ENCODE measurements at places on chromosomes 2 and 18.

- DNase-seq, result peak; percentile 67
Observed at GRCh38 chr18:32930695-32931301, 158.0 kb upstream of the KLHL14 start.

GRCh38 chr2:61857224-61857623 is 3.4 kb upstream of the FAM161A start:
- no peak for DNase-seq

DNA sequence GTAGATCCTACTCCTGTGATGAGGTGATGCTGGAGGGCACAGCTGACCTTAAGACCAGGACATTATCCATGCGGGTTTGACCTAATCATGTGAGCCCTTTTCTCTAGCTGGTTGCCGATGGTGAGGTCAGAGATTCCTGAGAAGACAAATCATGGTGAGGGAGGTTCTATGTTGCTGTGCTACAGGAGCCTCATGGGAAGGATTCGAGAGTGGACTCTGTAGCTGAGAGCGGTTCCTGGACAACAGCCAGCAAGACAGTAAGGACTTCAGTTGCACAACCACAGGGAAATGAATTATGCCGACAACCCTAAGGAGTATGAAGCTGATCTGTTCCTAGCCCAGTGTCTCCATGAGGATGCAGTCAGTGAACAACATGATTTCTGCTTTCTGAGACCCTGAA is 80.4 kb downstream of the EPB41L3 start:
- DNase-seq, result peak; percentile 94

- peak; percentile 94 for DNase-seq
Observed at GRCh38 chr2:64831134-64831976, 157.8 kb upstream of the SLC1A4 start.

DNA sequence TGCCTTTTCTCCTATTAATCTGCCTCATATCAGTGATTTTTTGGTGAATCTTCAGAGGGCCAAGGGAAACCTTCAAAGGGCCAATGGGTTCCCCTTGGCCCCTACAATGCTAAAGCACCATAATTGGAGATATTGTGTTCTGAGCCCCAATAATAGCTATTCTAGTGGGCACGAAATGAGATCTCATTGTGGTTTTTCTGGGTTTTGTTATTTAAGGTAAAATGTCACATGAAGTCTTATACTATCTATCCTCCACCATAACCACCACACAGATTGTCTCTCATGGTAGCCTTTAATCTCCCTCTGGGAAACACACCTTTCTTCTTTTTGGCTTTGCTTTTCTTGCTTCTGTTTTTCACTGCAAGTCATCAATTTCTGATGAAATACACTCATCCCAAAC is 152.8 kb downstream of the B3GNT2 start:
- no peak for DNase-seq

GRCh38 chr2:43041661-43042360 is 184.6 kb downstream of the ZFP36L2 start:
- peak; percentile 94 for DNase-seq

- no peak for DNase-seq
Observed at GRCh38 chr2:136171223-136171622, 53.3 kb upstream of the CXCR4 start.

DNA sequence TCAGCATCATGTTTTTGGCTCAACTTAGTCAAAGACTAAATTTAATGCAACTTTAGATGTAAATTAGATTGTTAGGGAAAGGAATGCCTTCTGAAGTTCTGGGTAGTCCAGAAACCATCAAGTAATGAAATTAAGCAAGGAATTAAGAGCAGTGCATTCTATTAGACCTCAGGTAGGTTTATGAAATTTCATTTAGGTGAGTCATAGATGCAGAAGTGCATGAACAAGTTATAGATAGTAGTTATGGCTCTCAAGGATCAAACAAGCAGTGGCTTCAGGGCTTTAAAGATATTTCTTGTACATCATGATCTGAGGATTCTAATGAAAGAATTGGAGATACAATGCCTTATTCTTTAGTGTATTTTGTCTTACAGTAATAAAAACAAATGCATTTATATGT is 25.4 kb upstream of the SPOPL start:
- no peak for DNase-seq

- peak; percentile 31 for DNase-seq
Observed at GRCh38 chr2:45904267-45904945, 252.9 kb downstream of the PRKCE start.

GRCh38 chr2:127567351-127567854 is 31.9 kb downstream of the MYO7B start:
- DNase-seq, result no peak

GRCh38 chr2:39240758-39241157 is 3.0 kb downstream of the CDKL4 start:
- DNase-seq, result no peak

DNA sequence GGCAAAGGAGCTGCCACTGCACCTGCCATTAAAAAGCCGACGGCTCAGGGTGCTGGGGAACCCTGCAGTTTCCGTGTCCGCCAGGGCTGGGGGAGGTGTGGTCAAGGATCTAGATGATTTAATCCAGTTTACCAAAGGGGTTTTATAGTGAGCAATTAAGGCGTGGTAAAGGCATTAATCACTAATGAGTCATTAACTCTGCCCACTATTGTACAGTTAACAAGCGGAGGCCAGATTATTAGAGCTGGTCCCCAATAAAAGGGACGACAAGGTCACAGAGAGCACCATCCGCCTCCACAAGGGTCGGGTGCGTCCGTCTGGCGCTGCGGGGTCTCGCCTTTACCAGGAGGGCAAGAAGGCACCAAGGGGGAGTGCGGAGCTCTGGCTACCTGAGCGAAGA is 9.6 kb downstream of the RAX start:
- DNase-seq, result no peak

- no peak for DNase-seq
Observed at GRCh38 chr2:155980941-155981560, 351.5 kb downstream of the NR4A2 start.

DNA sequence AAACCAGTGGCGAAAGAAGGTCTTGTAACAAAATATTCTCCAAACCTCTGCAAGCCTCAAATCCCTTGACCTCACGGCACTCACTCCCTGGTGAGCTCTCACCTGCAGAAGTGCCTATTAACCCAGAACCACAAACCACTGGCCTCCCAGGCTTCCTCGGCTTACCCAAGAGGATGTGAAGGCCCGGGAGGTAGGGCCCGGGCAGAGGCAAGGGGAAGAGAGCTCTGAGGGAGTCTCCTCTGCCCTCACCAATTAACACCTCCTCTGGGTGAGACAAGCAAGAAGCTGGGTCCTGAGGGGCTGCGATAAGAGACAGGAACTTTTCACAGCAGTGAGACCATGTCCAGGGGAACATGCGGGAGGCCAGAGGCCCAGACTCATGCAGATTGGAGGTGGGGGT is 53.7 kb downstream of the EMX1 start:
- DNase-seq, result no peak

DNA sequence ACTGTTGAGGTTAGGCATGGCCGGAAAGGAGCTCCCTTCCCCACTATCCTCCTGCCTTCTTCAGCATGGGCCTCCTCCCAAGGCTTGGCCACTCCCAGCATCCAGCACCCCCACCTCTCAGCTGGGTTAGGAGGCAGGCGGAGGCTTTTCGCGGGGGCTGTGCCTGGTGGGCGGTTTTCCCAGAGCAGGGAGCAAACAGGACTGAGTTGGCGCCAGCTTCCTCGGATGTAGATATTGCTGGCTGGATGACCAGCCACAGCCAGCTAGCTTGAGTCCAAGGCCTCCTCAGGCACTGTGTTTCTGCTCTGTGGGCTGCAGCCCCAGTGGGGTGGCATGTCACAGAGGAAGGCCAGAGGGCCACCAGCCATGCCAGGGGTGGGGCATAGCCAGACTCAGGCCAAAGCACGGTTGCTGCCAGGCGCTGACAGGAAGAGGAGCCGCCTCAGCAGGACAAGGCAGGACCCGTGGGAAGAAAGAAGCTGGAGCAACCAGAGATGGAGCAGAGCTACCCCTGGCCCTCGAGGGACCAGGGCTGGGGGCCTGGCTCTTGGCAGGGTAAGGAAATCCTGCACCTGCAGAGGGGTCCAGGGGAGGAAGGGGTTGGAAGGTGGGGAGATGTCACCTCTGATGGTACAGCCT is at the start of gene TCF23:
TSS of gene TCF23 (plus strand) at position 204 of the 639 bp plus-strand sequence. CDS start at position 334, 130 bp downstream.
- DNase-seq, result peak; percentile 66

DNA sequence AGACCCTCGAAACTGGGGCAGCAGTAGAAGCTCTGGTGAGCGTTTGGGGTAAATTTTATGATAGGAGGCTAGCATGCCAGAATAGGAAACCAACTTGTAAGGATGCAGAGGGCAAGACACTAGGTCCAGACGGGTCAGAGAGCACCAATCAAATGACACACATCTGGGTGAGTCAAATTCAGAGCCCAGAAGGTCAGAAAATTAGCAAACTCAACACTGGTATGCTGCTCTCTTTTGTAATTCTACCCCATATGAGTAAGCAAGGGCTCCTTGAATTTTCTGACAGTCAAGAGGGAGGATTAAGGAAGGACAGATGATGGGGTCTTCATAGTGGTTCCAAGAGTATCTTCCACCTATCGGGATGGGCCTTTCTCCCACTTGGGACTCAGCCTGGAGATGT is 209.8 kb downstream of the BCL2 start:
- no peak for DNase-seq

- no peak for DNase-seq
Observed at GRCh38 chr2:190800528-190800927, 80.1 kb upstream of the GLS start.

- no peak for DNase-seq
Observed at GRCh38 chr2:85714841-85715240, 20.7 kb downstream of the GNLY start.

DNA sequence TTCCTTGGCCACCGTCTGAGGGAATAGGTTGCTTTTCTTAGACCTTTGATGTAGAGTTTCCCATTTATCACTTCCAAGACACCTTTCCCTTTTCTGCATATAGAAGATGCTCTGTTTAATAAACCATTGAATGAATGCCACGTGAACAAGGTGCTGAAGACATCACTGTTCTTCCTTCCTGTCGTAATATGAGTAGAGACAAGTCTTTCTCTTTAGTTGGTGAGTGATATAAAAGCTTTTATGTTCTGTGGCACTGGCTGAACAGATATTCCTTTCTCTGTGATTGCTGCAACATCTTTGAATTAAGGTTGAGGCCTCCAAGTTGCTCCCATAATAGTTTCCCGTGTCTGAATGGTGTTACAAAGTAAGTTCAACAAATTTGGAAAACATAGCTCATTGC is 38.7 kb downstream of the TTC39C start:
- DNase-seq, result no peak

- DNase-seq, result no peak
Observed at GRCh38 chr2:109006971-109007370, 18.0 kb upstream of the EDAR start.

- no peak for DNase-seq
Observed at GRCh38 chr2:179170901-179171300, 93.7 kb downstream of the SESTD1 start.

- DNase-seq, result no peak
Observed at GRCh38 chr2:127648321-127648720, 2.4 kb downstream of the GPR17 start.

DNA sequence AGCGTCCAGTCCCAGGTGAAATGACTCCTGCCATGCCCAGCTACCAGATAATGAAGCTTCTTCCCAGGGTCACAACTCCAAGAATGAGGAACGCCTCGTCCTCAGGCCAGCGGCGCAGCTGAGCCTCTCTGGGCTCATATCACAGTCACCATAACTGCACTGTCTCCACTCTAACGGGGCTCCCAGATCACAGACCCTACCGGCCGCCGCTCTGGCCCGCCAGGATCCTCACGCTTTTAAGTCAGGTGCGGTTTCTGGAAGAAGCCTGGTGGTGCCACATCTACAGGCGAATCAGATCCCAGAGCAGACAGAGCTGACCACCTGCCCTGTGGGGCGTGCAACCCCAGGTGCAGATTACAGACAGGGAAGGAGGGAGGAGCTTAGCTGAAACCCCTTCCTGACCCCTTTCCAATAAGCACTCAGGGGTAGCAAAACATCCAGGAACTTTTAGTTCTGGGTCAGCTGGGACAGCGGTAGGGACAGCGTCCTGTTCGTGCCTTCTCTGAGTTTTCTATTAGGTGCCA is 3.7 kb upstream of the ACKR3 start:
- no peak for DNase-seq

- no peak for DNase-seq
Observed at GRCh38 chr2:39947294-39948015, 168.4 kb upstream of the THUMPD2 start.

GRCh38 chr2:198525211-198525969 is 721.0 kb downstream of the PLCL1 start:
- no peak for DNase-seq

- peak; percentile 48 for DNase-seq
Observed at GRCh38 chr2:32812316-32812715, 134.4 kb upstream of the LTBP1 start.

GRCh38 chr2:141062031-141062430 is 1068.8 kb downstream of the LRP1B start:
- no peak for DNase-seq

DNA sequence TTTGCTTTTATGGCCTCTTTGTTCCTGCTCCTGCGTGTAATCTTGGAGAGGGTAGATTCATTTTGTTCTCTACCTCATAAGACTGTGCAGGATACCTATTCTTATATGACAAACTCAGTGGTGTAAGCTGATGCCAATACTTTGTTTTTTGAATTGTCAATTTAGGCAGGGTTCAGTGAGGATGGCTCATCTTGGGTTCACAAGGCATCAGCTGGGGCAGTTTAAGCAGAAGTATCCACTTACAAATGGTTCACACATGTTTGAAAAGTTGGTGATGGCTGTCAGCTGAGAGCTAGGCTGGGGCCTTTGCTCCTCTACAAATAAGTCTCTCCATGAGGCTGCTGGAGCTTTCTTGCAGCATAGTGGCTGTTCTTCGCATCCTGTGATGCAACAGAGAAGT is 920.6 kb upstream of the PIK3C3 start:
- DNase-seq, result no peak

DNA sequence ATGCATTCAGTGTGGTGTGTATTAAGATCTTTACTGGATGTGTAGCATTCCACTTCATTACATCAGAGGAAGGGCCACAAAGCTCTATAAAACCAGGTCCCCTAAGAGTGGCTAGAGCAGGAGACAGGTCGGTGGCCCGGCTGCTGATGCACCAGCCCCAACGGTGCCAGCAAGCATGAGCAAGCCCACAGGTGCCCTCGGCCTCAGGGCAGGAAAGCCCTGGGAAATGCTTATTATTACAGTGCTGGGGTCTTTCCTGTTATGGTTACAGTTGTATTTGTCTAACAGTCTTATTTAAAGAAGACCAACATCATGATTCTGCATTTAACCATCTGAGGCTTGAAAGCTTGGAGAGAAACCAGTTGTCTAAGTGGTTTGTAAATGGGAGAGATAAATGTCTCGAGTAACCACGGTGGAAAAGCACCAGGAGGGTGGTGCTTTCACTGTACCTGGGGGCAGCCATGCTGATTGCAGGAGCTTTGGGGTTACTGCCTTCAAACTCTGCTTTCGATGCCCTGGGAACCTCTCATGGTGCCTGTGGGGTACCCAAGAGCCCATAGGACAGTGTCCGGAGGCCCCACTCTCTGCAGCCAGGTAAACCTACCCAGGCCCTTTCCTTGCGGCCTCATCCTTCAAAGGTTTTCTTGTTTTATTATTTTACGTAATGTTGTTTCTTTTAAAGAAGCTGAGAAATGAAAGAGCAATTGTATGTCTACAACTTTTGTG is 133.1 kb downstream of the SH3RF3 start:
- DNase-seq, result no peak

- no peak for DNase-seq
Observed at GRCh38 chr18:9890957-9891356, 5.2 kb downstream of the TXNDC2 start.

All from cardiac fibroblast (primary cell).